Testis (tissue), 5 donors: ENCODE measurements at places on chromosomes 3 and 15. TPM values are rescaled to one million over a fixed set of nuclear protein-coding genes. Genes with fewer than 3 reads are reported as not detected.

DNA sequence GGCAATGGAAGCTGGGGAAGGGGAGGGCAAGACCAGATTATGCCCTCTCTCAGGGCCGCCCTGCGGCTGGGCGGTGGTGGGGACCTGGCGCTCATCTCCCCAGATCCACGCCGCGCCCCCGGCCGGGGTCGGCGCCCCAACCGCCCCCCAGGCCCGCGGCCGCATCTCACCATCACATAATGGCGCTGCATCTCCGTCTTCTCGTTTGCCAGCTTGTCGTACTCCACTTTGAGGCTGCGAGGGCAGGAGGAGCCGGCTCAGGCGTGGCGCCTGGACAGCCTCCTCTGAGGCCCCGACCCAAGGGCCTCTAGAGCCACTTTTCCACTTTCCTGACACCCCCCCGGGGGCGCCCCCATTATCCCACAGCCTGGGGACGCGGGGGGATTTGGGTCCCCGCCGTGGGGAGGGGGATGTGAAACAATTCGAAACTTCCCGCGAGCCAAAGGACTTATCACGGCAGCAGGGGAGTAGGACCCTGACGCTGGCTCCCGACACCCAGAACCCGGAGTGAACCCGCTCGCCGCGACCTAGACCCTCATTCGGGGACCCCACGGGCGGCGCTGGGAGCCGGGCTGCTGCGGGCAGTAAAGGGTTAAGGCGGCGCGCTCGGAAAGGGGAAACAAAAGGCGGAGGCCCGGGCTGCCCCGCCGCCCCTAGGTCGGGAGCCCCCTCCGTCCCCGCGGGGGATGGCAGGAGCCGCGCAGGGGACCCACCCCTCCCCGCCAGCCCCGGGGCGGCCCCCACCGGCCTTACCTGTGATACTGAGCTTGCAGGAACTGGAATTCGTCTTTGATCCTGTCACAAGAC, 2.1 kb downstream of the TLE3 start:
- no peaks in the 10 kb centered on the region for H3K36me3 ChIP-seq
- no peaks in the 10 kb centered on the region for H3K27me3 ChIP-seq
- H3K4me3 ChIP-seq = peak overlapping the region; percentile 89
- peak; percentile 32 for DNase-seq
- peak overlapping the region; percentile 99 for H3K27ac ChIP-seq

- H3K27ac ChIP-seq = no peak overlapping the region
- DNase-seq = no peak
- no peaks in the 10 kb centered on the region for H3K36me3 ChIP-seq
- H3K27me3 ChIP-seq = no peaks in the 10 kb centered on the region
- no peaks in the 10 kb centered on the region for H3K4me1 ChIP-seq
Measured at GRCh38 chr3:172666181-172666872, 44.5 kb downstream of the NCEH1 start.

DNA sequence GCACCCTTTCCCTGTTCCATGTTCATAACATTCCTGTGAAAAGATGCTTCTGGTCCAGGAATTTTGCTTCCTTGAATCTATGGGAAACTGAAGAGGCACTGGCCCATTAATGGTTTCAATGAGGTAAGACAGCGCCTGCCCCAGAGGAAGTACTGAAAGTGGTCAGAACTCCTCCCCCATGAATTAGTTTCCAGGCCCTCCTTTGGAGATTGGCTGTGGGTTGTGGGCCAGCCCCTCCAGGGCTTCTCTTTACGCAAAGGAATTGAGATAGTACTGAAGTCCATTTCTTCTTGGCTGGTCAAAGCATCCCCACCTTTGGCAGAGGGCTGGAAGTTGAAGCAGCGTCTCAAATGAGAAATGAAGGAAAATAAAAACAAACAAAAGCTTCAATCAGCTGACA, 175.5 kb downstream of the POLR2M start:
- H3K27ac ChIP-seq = no peak overlapping the region
- H3K27me3 ChIP-seq = no peaks in the 10 kb centered on the region
- no peak for DNase-seq
- H3K36me3 ChIP-seq = no peaks in the 10 kb centered on the region
- no peak overlapping the region for H3K4me3 ChIP-seq

DNA sequence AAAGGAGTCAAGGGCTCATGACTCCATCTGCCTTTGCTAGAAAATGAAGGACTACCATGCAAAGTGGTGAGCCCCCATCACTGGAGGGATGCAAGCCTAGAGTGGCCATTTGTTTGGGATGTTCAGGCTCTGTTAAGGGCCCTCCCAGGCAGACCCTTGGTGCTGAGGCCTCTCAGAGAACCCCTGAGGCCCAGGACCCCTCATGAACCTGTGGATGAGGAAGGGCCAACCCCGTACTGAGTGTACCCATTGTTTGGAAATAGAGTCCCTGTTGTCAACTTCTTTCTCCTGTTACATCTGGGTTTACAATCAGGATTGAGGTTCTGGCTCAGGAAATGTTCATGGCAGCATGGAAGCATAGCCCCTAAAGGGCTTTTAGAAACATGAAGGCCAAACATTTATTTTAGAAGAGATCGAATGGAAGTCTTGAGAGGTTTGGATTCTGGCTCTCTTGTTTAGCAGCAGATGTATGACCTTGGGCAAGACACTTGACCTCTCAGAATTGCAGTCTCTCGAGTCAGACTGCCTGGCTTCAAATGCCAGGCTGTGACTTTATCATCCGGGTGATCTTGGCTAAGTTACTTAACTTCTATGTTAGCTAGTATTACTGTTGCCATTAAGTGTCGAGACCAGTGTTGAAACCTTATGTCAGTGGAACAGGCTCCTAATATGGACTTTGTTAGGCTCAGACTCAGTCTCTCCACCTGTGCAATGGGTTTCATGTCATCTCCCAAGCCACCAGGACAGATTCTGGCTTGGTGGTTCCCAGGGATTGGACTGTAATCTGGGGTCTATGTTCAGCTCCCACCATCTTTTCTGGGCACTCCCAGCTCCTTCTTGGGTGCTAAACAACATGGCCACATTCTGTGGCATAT, 12.4 kb downstream of the ITGA11 start:
- H3K36me3 ChIP-seq = no peaks in the 10 kb centered on the region
- H3K4me1 ChIP-seq = peaks cover 11% of the 10 kb centered on the region
- H3K4me3 ChIP-seq = no peak overlapping the region
- no peak overlapping the region for H3K27ac ChIP-seq
- DNase-seq = peak; percentile 2

- H3K4me1 ChIP-seq = peaks cover 14% of the 10 kb centered on the region
- DNase-seq = no peak
Measured at GRCh38 chr3:184325715-184326369, 11.4 kb downstream of the EIF4G1 start.

- no peak overlapping the region for H3K4me3 ChIP-seq
- no peaks in the 10 kb centered on the region for H3K36me3 ChIP-seq
- no peak for DNase-seq
- H3K27me3 ChIP-seq = no peaks in the 10 kb centered on the region
- H3K27ac ChIP-seq = no peak overlapping the region
Measured at GRCh38 chr3:164416491-164417222, 661.6 kb downstream of the SI start.

P4HTM gene
- total RNA-seq = 107 TPM
